ENCODE measurements at places on chromosomes 2 and 18. TPM values are rescaled to one million over a fixed set of nuclear protein-coding genes. Genes with fewer than 3 reads are reported as not detected.

Gene REG3G
- total RNA-seq, result not detected

Gene HRH4
- total RNA-seq, result not detected

Gene COL5A2
- total RNA-seq, result 92.2 TPM

- H3K4me1 ChIP-seq, result no peaks in the 10 kb centered on the region
- no peak overlapping the region for H3K4me3 ChIP-seq
- H3K27ac ChIP-seq, result no peak overlapping the region
Measured at GRCh38 chr2:227013881-227014280, 150.1 kb downstream of the COL4A4 start.

DNA sequence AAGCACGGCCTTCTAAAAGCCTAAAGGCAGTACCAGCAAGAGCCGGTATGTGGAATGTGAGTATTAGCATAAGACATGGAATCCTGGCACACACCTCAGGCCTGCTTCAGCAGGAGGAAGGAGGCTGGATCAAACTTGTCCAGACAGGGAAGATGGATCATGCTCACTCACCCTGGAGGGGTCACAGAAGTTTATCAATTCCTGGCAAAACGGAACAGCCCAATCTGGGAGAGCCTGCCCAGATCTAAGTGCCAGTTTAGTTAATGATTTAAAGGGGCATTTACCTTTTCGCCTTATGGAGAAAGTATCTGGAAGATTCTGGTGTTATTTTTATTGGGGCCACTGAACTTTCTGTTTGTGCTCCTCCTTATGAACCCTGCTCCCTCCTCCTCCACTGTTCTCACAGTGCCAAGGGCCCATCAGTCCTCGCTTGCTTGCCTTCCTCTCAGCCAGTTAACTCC lies 58.3 kb upstream of the NFE2L2 start:
- no peaks in the 10 kb centered on the region for H3K36me3 ChIP-seq
- no peak overlapping the region for H3K27ac ChIP-seq
- DNase-seq, result no peak
- H3K27me3 ChIP-seq, result no peaks in the 10 kb centered on the region
- H3K4me3 ChIP-seq, result no peak overlapping the region

GRCh38 chr2:196601430-196602306 lies 37.8 kb upstream of the CCDC150 start:
- no peaks in the 10 kb centered on the region for H3K27me3 ChIP-seq
- H3K4me1 ChIP-seq, result no peaks in the 10 kb centered on the region
- no peak overlapping the region for H3K27ac ChIP-seq
- no peak for DNase-seq

Gene IDH1
- 196 TPM for total RNA-seq

Gene FZD7
- total RNA-seq, result 15.1 TPM

Gene HOXD11
- total RNA-seq, result 123 TPM

DNA sequence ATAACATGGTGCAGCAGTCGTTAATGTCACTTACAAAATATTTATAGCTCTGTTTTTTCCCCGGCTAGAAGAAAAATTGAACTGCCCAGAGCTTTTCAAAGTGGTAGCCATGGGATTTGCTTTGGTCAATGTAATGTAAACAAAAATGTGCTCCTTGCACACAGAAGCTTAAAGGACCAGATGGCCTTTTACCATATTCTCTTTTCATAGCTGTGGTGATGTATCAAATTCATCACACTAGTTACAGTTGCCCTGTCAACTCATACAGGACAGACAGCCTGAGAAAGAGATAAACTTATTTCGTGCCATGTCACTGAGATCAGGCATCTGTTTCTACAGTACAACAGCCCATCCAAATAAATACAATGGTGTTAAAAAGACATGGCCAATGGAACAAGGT lies 368.1 kb upstream of the CDH19 start:
- H3K27ac ChIP-seq, result no peak overlapping the region
- H3K4me1 ChIP-seq, result no peaks in the 10 kb centered on the region
- H3K4me3 ChIP-seq, result no peak overlapping the region

- peaks cover 5% of the 10 kb centered on the region for H3K4me1 ChIP-seq
- no peak overlapping the region for H3K4me3 ChIP-seq
- peak; percentile 51 for DNase-seq
- no peak overlapping the region for H3K27ac ChIP-seq
Measured at GRCh38 chr2:181123798-181124231, 143.4 kb downstream of the UBE2E3 start.

DNA sequence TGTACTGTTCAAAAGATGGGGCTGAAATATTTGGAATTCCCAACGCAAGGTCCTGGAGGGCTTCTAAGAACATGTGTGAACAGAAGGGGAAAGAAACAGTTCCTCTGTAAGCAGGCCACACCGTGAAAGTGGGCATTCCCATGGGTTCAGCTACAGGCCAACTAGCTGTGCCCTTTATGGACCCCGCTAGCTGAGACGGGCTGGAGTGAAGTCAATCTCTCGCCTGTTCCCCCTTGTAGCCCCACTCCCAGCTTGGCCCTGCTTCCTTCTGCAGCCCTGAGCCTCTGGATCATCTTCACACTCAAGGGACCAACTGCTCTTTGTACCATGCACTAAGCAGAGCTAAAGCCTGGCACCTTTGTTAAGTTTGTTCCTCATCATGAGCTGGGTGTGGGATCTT lies 55.4 kb downstream of the POLR1A start:
- H3K27me3 ChIP-seq, result no peaks in the 10 kb centered on the region
- no peak for DNase-seq
- H3K36me3 ChIP-seq, result peaks cover 71% of the 10 kb centered on the region
- H3K4me1 ChIP-seq, result no peaks in the 10 kb centered on the region

DNA sequence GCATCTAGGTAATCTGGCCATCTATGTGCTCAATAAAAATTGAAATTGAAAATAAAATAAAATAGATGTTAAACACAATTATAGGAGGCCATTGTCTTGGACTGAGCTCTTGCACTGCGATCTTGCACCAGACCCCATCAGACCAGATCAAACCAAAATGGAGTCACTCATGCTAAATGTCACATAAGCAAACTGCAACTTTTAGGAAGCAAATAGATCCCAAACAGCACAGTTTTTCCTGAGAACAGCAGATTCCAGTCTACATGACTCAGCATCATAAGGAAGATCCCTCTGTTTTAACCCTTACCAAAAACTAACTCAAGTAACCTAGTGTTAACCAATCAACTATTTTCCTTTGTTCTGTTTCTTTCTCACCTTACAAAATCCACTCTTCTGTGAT lies 57.7 kb upstream of the LRP1B start:
- H3K4me3 ChIP-seq, result no peak overlapping the region
- H3K4me1 ChIP-seq, result peaks cover 30% of the 10 kb centered on the region
- no peak overlapping the region for H3K27ac ChIP-seq
- DNase-seq, result no peak

GRCh38 chr2:40016151-40016885 lies 237.3 kb upstream of the THUMPD2 start:
- H3K36me3 ChIP-seq, result no peaks in the 10 kb centered on the region
- no peaks in the 10 kb centered on the region for H3K4me1 ChIP-seq
- peak; percentile 10 for DNase-seq

DNA sequence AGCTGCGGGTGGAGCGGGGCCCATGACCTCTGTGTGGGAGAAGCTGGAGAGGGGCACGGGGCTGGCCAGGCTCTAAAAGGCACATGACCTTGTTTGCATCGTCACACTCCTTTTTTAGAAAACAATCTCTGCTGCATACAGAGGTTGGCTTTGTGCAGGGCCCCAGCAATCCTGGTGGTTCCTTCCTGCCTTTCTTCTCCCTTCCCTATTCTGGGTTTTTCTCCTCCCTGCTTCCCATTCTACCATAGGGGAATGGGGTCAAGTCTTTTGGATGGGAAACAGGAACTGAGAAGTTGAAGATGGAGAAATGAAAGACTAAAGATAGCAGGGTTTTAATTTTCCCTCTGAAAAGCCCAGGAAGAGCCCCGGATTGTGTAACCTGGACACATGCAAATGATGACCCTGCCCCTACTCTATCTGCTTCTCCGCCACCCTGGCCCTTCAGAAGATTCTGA lies 53.9 kb downstream of the ASAP2 start:
- H3K4me1 ChIP-seq, result peaks cover 89% of the 10 kb centered on the region
- no peak overlapping the region for H3K4me3 ChIP-seq
- DNase-seq, result no peak
- H3K36me3 ChIP-seq, result no peaks in the 10 kb centered on the region

DNA sequence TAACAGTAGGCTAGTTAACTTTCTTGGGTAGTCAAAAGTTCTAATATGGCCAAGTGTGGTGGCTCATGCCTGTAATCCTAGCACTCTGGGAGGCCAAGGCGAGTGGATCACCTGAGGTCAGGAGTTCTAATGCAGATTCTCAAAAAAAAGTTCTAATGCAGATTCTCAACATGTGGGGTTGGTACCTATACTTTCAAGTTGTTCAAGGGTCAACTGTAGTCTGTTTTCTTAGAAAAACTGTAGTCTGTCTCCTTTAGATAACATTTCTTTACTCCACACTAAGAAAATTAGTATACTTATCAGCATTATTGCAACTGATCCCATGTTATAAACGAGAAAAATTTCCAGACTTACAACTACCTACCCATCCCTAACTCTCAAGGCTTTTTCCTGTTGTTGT lies 16.6 kb downstream of the INO80D start:
- no peaks in the 10 kb centered on the region for H3K4me1 ChIP-seq
- H3K36me3 ChIP-seq, result no peaks in the 10 kb centered on the region
- no peak overlapping the region for H3K27ac ChIP-seq
- no peak for DNase-seq
- H3K4me3 ChIP-seq, result no peak overlapping the region
- no peaks in the 10 kb centered on the region for H3K27me3 ChIP-seq

Gene DOCK10
- 6.1 TPM for total RNA-seq

GRCh38 chr2:66925128-66925527 lies 472.0 kb upstream of the ETAA1 start:
- no peak for DNase-seq
- no peak overlapping the region for H3K4me3 ChIP-seq
- peaks cover 5% of the 10 kb centered on the region for H3K4me1 ChIP-seq
- no peaks in the 10 kb centered on the region for H3K36me3 ChIP-seq
- H3K27ac ChIP-seq, result no peak overlapping the region

GRCh38 chr2:218799990-218800389 lies 18.0 kb downstream of the CYP27A1 start:
- no peak overlapping the region for H3K4me3 ChIP-seq
- H3K36me3 ChIP-seq, result no peaks in the 10 kb centered on the region
- H3K27ac ChIP-seq, result no peak overlapping the region
- no peaks in the 10 kb centered on the region for H3K27me3 ChIP-seq
- no peaks in the 10 kb centered on the region for H3K4me1 ChIP-seq

- no peaks in the 10 kb centered on the region for H3K36me3 ChIP-seq
- peaks cover 18% of the 10 kb centered on the region for H3K27me3 ChIP-seq
- H3K4me1 ChIP-seq, result peaks cover 7% of the 10 kb centered on the region
- no peak overlapping the region for H3K4me3 ChIP-seq
Measured at GRCh38 chr2:63053081-63053888, 2.7 kb downstream of the OTX1 start.

GRCh38 chr2:228374741-228375140 lies 193.3 kb upstream of the SPHKAP start:
- H3K36me3 ChIP-seq, result no peaks in the 10 kb centered on the region
- no peak for DNase-seq
- H3K4me3 ChIP-seq, result no peak overlapping the region
- no peaks in the 10 kb centered on the region for H3K27me3 ChIP-seq

DNA sequence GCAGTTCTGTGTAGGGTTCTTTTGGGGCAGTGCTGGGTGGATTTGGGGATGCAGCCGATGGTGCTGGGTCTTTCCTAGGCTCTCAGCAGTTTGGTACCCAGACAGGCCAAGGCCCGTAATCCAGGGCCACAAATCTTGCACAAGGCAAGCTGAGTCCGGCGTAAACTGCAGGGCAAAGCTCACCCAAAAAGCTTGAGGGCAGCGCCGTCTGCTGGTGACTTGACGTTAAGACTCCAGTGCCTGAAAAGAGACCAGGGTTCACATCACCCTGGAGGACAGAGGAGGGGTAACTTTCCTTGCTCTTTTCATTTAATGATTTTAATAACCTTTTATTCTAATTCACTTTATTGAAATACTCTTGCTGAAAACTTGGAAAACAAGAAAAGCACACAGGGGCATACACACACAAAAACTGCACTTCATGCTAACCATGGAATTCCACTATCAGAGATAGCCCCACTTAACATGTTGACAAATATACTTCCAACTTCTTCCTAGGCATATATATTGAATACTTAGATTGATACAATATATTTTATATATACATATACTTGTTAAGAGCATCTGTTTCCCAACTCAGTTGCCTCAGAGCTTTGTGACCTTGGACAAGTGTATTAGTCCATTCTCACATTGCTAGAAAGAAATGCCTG lies 38.9 kb downstream of the CNGA3 start:
- no peak overlapping the region for H3K27ac ChIP-seq
- no peaks in the 10 kb centered on the region for H3K4me1 ChIP-seq
- no peak overlapping the region for H3K4me3 ChIP-seq
- DNase-seq, result peak; percentile 79
- peaks cover 4% of the 10 kb centered on the region for H3K27me3 ChIP-seq

- no peaks in the 10 kb centered on the region for H3K27me3 ChIP-seq
- no peak for DNase-seq
- no peak overlapping the region for H3K27ac ChIP-seq
- H3K36me3 ChIP-seq, result no peaks in the 10 kb centered on the region
Measured at GRCh38 chr2:31197166-31197565, 20.1 kb downstream of the CAPN14 start.

DNA sequence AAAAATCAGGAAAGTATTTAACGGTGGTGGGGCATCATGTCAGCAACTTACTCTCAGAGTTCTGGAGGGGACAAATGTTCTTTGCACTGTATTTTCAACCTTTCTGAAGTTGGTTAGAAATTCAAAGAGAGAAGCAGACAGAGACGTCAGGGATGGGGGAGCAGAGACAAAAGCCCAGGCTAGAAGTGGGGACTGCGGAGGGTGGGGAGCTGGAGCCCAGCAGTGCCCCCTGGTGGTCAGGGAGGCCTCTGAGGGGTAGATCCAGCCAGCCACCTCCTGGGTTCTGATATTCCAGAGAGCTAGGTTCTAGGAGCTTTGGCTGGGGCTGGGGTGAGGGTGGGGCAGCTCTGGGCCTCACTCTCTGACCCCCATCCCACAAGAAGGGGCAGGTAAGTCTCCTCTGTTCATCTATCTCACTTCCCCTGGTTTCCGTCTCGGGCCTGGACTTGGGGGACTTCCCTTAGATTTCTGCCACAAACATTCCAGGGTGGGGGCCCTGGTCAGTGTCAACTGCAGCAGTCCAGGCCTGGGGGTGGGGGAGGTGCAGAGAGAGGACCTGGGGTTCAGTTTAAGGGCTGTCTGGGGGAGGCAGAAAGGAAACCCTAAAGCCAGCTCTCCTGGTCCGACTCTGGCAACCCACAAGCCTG lies 8.9 kb downstream of the TNS1 start:
- no peak overlapping the region for H3K27ac ChIP-seq
- H3K4me1 ChIP-seq, result peaks cover 11% of the 10 kb centered on the region

DNA sequence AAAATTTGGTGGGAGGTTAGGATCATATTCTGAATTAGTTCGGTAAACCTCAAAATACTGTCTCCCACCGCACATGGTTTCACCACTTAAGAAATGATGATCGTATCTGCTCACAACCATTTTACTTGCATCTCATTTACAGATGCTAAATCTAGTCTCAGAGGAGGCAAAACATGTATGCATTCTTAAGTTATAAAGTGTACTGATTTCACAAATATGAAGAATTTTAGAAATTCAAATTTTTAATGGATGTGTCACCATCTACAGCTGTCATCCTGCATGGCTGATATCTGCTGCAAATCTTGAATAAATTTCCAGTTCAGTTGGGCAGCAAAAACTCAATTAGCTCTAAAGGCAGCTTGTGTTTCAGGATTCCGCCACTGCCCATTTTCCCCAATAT lies 243.3 kb upstream of the KCNJ3 start:
- no peaks in the 10 kb centered on the region for H3K36me3 ChIP-seq
- peak; percentile 12 for DNase-seq
- peak overlapping the region; percentile 35 for H3K4me3 ChIP-seq
- no peaks in the 10 kb centered on the region for H3K27me3 ChIP-seq
- H3K27ac ChIP-seq, result no peak overlapping the region
- no peaks in the 10 kb centered on the region for H3K4me1 ChIP-seq
